NCI-H446 (cell line): ENCODE measurements at places on chromosomes 16 and 17.

DNA sequence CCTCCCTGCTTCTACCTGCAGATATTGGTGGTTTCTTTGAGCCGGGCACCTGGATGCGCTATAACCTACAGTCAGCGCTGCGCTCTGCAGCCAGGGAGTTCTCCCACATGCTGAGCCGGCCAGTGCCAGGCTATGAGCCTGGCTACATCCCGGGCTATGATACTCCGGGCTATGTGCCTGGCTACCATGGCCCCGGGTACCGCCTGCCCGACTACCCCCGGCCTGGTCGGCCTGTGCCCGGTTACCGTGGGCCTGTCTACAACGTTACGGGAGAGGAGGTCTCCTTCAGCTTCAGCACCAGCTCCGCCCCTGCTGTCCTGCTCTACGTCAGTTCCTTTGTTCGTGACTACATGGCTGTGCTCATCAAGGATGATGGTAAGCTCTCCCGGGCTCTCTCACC, 13.2 kb downstream of the CNTNAP1 start:
- DNase-seq, result no peak

GRCh38 chr17:36000732-36001109, 632 bp downstream of the CCL15 start:
- no peak for DNase-seq

GRCh38 chr17:49342575-49342936, 19.5 kb downstream of the ZNF652 start:
- DNase-seq, result no peak

DNA sequence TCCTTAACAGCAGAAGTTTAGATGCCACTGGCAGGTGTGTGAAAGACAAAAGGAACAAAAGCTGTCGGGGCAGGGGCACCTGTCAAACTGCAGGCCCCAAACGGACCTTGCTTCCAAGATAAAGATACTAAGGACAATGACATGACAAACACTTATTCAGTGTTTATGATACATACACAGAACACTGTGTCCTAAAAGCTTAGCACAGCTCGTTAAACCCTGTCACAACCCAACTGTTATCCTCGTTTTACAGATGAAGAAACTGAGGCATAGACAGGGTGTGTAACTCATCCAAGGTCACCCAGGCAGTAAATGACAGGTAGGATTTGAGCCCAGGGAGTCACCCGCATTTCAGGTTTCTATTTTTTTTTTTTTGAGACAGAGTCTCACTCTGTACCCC, 9.6 kb downstream of the SDK2 start:
- DNase-seq, result no peak

GRCh38 chr17:36854982-36855381, 82.3 kb upstream of the LHX1 start:
- DNase-seq, result no peak

DNA sequence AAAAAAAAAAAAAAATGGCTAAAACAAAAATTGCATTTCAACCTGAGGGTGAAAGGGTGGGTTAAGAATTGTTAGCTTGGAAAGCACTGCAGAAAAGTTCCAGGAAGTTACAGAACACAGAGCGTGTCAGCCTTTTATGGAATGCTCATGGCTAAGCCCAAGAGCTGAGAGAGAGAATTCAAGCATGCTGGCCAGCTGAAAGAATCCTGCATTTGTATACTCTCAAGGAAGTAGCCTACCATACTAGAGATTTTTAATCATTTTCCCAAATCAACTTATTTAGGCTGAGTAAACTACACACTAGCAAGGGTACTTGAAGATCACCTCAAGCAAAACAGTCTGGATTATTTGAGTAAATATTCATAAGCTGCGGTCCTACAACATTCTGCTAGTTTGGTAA, 153.9 kb downstream of the KCNJ2 start:
- DNase-seq, result no peak

GRCh38 chr17:752620-753219, 656 bp upstream of the GEMIN4 start:
- peak; percentile 14 for DNase-seq

GRCh38 chr16:75075688-75076268, 40.8 kb downstream of the LDHD start:
- no peak for DNase-seq

- DNase-seq, result no peak
Observed at GRCh38 chr16:56426585-56426984, 1.2 kb upstream of the AMFR start.

- DNase-seq, result no peak
Observed at GRCh38 chr16:85554114-85554888, 58.8 kb upstream of the GSE1 start.

DNA sequence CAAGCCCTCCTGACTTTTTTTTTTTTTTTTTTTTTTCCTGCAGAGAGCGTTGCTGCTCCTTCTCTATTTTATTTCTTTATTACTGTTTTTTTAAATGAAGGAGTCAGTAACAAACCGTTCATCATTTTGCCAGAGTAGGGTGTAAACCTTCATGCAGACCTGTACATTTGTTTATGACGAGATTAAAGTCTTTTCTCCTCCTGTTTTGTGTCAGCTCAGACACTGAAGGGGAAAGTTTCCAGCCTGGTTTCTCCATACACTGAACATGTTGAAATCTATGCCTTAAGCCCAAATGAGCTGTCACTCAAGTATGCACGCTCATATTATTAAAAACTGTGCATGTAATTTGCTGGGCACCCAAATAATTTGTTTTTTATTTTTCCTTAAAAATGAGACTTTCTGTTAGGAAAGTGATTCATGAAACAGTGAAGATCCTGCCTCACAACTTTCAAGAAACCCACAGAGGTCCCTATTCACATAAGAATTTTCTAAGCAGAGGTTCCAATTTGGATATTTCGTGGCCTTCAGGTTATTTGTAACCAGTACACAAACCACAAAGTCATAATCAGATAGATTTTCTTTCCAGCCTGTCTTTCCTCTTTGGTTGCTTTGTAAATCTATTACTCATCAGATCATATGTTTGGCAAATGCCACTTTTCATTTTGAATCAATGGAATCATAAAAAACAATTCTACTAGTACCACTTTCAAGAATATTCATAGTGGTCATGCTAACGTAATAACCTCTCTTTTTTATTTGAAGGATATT, 700.3 kb downstream of the MAF start:
- DNase-seq, result no peak

- no peak for DNase-seq
Observed at GRCh38 chr16:54996186-54996585, 65.5 kb downstream of the IRX5 start.

- no peak for DNase-seq
Observed at GRCh38 chr17:3754458-3755334, 31.0 kb downstream of the HASPIN start.

DNA sequence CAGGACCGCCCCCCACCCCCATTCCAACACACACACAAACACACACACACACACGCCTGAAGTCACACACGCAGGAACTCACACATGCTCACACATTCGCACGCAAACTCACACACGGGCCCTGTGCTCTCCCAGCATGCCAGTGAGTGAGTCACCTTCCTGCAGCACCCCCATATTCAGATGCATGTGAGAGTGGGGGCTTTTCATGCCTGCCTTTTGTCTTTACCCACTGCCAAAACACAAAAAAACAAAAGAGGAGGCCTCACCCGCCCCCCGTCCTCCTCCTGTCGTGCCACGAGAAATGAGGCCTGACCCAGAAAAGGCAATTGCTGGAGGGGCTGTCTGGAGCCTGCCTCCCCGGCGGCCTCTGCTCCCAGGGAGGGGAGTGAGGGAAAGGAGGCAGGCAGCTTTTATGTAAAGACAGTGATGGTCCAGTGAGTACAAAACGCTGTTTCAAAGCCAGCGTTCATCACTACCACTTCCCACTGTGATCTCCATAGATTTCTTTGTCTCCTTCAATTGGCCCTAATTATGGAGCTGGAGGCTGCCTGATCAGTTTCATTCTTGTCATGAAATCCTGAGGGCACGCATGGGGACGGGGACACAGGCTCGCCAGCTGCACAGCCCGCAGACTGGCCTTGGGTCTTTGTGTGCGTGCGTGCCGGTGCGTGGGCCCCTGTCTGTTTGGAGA, 29.5 kb upstream of the GSE1 start:
- peak; percentile 23 for DNase-seq

GRCh38 chr17:30005709-30006320, 64.4 kb downstream of the EFCAB5 start:
- no peak for DNase-seq

DNA sequence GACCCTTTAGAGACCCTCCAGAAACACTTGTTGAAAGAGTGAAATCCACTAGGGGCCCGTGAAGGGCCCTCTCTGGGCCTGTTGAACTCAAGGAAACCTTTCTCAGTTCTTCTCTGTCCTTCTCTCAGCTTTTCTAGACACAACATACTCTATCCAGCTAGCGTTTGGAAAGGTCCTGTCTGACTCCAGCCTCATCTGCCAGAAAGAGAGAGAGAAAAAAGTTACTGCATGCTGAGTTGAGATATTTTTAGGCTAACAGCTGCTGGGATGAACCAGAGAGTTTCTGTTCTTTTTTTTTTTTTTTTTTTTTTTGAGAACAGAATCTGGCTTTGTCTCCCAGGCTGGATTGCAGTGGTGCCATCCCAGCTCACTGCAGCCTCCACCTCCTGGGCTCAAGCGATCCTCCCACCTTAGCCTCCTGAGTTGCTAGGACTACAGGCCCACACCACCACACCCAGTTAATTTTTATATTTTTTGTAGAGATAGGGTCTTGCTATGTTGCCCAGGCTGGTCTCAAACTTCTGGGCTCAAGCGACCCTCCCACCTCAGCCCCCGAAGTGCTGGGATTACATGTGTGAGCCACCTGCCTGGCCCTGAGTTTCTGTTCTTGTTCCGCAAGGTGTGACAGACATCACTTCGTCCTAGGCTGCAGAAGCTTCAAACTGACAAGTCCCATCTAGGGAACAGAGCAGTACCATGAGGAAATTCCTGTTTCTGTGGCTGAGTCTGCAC, 14.9 kb upstream of the TEX2 start:
- no peak for DNase-seq

GRCh38 chr17:71613996-71614395, 506.8 kb upstream of the SOX9 start:
- no peak for DNase-seq

DNA sequence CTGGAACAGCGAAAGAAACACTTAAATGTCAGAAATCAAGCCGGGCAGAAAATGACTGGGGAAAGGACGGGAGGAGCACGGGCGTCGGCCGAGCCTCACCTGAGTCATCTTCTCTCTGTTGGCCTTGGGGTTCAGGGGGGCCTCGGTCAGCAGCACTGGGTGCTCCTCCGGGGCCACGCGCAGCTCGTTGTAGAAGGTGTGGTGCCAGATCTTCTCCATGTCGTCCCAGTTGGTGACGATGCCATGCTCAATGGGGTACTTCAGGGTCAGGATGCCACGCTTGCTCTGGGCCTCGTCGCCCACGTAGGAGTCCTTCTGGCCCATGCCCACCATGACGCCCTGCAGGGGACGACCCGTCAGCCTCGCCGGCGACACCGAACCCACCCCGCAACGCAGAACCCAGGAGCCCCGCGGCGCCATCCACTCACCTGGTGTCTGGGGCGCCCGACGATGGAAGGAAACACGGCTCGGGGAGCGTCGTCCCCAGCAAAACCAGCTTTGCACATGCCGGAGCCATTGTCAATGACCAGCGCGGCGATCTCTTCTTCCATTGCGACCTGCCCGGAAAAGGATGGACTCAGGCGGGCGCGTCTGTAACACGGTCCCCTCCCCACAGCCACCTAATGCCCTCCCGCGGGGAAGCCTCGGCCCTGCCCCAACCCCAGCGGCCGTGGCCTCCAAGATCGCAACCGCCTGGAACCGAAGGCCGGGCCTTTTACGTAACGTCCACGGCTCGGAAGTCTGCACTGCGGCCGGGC, 616 bp downstream of the ACTG1 start:
- no peak for DNase-seq

DNA sequence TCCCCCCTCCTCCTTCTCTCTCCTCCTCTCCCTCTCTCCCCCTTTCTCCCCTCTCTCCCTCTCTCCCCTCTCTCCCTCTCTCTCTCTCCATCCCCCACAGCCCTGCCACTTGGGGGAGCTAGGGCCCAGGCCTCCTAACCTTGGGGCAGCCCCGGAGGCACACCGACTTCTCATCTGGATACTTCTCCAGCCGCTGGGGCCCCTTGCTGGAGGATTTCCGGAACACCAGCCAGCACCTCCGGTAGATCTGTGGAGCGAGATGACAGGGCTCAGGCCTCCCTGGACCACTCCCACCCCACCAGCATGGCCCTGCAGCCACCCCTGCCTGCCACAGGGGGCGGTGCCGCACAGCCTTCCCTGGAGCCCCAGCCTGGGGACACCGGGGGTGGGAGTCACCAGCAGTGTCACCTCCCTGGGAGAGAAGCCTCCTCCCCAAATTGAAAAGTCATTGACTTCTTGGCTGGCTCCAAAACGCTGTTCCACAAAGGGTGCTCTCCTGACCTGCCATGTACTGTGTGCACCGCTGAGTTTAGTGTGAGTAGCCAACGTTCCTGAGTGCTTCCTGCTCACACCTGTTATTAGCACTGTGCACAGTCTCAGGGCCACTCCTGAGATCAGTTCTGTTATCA, 10.5 kb downstream of the DOK4 start:
- DNase-seq, result no peak

GRCh38 chr17:48071654-48072053, 23.5 kb downstream of the NFE2L1 start:
- no peak for DNase-seq

- no peak for DNase-seq
Observed at GRCh38 chr17:823501-823902, 41.3 kb downstream of the MRM3 start.
